ENCODE measurements at places on chromosomes 4 and X.

GRCh38 chr4:152682143-152682941 is 2.5 kb upstream of the TMEM154 start:
- DNase-seq: no peak

DNA sequence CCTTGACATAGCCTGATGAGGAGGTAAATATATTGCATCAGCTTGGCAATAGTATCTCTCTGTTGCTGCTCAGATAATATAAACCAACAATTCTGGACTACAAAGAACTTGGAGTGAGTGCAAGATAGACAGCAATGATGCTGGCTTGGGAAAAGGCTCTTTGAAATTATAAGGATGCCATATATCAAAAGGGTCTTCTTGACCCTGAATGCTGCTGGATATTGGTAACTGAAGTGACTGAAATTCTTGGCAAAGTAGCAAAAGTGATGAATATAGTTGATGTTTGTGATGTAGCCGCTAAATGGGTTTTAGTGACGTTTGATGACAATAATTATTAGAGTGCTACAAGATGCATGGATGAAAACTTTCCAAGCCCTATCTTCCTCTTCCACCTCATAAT is 1391.6 kb downstream of the ADGRL3 start:
- no peak for DNase-seq

- no peak for DNase-seq
Measured at GRCh38 chr4:22458098-22458497, 57.8 kb downstream of the ADGRA3 start.

DNA sequence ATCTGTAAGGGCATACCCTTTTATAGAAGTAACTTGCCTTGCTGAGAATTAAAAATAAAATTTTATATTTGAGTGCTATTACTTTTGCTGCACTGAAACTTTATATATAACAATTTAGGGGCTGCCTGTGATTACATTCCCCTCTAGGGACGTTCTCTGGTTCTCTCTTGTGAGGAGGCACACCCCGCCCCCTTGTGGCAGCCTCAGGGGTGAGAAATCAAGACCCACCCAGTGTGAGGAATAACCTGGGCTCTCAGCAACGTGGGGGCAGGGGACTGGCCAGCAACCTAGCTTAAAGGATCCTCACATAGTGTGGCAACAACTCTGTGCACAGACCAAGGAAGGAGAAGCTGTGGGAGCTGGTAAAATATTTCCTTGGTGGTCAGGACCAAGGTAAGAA is 43.7 kb downstream of the MAGEA9 start:
- no peak for DNase-seq

DNA sequence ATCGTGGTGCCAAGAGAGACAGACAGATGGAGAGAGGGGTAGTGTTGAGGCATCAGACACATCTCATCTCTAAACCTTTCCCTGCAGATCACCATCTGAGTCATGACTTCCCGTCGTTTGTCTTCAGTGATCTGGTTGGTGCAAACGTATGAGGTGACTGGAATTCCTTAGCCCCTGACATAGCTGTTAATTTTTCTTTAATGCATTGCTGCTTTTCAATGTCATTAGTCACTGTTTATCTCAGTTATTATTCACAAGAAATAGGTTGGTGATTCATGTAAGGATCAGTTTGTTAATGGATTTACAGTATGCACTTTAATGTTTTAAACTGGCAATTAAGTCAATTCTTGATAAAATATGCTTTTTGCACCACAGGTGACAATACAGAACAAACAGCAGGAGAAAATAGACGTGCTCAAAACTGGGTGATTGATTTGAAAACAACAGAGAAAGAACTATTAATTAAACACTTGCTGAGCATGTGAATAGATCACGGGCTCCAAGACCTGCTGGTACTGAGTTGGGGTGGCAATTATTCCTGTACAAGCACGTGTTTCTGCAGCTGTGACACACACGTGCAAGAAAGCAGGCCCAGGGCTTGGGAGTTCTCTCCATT is 1.3 kb upstream of the TMEM154 start:
- DNase-seq: no peak

DNA sequence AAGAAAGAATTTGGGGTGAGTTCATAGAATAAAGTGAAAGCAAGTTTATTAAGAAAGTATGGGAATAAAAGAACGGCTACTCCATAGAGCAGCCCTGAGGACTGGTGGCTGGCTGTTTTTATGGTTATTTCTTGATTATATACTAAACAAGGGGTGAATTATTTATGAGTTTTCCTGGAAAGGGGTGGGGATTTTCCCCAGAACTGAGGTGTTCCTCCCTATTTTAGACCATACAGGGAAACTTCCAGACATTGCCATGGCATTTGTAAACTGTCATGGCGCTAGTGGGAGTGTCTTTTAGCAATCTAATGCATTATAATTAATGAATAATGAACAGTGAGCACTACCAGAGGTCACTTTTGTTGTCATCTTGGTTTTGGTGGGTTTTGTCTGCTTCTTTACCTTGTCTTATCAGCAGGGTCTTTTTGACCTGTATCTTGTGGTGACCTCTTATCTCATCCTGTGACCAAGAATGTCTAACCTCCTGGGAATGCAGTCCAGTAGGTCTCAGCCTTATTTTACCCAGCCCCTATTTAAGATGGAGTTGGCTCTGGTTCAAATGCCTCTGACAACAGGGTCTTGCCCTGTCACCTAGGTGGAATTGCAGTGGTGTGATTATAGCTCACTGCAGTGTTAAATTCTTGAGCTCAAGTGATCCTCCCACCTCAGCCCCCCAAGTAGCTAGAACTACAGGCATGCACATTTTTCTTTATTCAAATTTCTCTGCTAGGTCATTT is 27.1 kb downstream of the RAPGEF2 start:
- no peak for DNase-seq

- no peak for DNase-seq
Measured at GRCh38 chrX:119025900-119026299, 46.9 kb upstream of the CT47C1 start.

DNA sequence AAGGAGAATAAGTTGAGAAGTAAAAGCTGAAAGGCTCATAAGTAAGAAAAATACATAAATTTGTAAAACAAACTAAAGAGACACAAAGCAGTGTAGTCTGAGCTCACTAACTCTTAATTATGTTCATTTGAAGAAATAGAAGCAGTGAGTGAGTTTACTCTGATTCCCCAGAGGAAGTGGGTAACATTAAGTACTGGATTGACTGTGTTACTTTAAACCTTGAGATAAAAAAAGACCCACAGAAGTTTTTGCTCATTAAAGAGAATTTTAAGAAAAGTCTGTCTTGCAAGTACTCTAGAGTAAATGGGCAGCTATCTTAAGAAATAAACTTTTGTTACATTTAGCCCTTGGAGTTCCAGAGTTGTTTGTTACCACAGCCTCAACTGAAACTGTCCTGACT is 2466.9 kb downstream of the PCDH7 start:
- DNase-seq: no peak

DNA sequence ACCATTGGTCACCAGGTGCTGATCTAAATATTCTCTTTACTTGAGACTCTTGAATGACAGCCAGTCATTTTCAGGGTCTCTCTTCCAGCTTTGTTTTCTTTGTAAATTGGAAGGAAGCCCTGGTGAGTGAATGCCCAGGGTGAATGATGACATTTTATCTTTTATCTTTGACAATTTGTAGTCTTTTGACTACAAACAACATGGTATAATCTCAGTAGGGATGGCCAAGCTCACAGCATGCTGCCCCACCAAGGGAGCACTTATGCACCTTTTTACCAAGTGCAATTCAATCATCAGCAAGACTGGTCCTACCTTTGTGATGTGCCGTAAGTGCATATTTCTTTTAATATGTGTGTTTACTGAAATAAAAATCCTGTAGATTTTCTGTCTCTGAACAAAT is 5.7 kb downstream of the AFM start:
- no peak for DNase-seq

GRCh38 chr4:148305751-148306150 is 136.5 kb downstream of the NR3C2 start:
- no peak for DNase-seq

DNA sequence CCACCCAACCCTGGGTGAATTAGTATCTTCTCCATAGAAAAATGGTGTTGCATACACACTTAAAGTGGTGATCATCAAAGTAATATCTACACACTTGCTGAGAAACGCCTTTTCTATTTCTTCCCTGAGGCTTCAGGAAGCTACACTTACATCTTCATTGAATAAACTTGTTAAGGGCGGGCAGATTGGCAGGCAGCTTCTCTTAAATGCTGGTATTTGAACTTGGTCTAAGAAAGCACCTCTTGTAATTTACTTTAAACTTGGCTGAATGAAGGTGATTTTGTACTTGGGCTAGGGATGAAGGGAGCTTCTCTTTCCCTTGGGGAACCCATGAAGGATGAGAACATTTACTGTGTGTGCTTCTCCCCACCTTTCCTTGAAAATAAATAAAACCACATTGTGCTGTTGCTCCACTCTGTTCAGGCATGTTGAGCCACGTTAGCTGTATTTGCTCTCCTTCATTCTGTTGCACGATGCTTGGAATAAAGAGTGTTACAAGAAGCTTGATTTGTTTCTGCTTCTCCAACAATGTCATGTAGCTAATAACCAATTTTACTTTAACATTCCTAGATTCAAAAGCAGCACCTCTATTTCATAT is 430.1 kb downstream of the ANKRD50 start:
- no peak for DNase-seq

GRCh38 chrX:127552571-127552970 is 499.6 kb downstream of the ACTRT1 start:
- DNase-seq: no peak

GRCh38 chr4:10461850-10462400 is 4.7 kb upstream of the ZNF518B start:
- no peak for DNase-seq

DNA sequence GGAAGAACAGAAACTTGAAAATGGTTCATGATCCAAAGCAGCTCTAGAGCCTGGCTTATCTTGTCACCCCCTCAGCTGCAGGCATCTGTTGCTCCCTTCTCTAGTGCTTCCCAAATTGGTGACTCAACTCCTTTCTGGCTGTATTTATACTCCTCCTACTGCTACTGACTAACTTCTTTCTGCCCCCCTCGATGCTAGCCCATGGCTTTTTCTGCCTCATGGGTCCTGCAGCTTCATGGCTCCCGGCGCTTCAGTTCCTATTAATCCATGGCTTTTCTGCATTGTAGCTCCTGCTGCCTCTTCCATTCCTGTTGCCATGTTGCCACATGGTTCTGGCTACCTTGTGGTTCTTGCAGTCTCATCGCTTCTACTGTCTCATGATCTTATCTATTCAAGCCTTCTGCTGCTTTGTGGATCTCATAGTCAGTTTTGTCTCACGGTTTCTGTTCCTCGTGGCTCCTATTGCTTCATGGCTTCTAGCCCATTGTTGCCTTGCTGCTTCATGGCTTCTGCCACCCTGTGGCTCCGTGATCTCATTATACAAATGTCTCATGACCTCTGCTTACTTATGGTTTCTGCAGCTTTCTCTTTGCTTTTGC is 48.1 kb downstream of the SMC1A start:
- no peak for DNase-seq

GRCh38 chrX:54819201-54819600 is 11.7 kb downstream of the MAGED2 start:
- no peak for DNase-seq

GRCh38 chr4:112560084-112560483 is 44.1 kb upstream of the NEUROG2 start:
- DNase-seq: no peak

DNA sequence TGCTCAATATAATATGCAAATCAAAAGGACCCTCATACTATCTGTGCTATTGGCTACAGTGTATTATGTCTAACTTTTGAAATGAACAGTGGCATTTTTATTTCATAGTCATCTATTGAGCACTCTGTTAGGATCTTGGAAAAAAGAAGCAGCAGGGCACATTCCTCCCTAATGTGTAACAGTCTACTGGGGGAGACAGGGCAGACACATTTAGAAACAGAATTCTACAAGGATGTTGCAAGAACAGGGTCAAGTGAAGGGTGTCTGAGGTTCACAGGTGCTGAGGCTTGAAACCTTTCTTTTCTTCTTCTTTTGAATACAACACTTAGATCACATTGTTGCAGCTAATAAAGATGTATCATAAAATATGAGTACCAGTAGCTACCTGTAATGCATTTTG is 129.7 kb upstream of the SLC4A4 start:
- DNase-seq: no peak

DNA sequence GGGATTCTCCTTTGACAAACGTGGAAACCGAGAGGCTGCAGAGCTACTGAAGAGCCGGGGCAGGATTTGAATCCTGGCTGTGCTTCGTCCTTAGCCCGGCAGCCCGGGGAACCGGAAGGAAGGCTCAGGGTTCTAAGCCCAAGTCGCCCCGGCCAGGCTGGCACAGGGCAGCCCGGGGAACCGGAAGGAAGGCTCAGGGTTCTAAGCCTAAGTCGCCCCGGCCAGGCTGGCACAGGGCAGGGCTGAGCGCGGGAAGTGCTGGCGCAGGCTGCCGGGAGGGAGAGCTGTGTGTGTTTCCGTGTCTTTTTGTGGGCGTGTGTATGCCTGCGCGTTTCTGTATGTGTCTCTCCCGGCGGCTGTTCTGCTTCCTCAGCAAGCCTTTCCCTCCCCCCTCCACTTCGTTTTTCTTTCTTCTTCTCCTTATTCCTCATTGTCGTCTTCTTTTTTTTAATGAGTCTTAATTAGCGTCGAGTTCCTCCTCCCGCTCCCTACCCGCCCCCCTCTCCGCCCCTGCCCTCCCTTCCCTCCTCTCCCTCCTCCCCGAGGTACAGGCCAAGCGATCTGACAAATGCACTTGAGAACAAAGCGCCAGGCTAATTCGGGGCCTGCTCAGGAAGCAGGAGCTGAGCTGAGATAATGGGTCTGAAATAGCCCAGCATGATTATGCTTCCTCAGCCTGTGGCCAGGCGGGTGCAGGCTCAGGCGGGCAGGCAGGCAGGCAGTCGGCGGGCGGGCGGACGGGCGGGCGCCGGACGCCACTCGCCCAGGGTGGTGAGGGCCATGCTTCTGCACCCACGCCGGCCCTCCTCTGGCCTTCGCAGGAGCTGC is 65.9 kb downstream of the EFNB1 start:
- peak; percentile 59 for DNase-seq

DNA sequence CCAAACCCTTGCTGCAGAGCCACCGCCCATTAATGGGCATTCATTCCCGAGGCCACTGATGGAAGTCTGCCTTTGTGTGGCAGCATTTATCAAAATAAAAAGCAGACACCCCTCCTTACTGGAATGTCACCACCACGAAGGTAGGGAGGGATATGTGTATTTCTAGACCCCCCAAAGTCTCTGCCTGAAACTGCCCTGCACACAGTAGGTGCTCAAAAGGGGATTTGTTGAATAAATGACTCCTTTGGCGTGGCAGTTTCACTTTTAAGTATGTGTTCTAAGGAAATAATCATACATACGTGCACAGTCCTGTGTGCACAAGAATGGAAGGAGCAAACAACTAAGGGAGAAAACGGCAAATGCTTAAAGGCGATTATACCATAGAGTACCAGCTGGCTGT is 23.6 kb upstream of the GLOD5 start:
- DNase-seq: no peak
